T-helper 2 cell (primary cell): ENCODE measurements at places on chromosomes 7 and 10.

GRCh38 chr10:78460204-78460603 is 426.5 kb downstream of the RPS24 start:
- DNase-seq = no peak

- DNase-seq = no peak
Observed at GRCh38 chr7:106371629-106372028, 86.8 kb upstream of the NAMPT start.

DNA sequence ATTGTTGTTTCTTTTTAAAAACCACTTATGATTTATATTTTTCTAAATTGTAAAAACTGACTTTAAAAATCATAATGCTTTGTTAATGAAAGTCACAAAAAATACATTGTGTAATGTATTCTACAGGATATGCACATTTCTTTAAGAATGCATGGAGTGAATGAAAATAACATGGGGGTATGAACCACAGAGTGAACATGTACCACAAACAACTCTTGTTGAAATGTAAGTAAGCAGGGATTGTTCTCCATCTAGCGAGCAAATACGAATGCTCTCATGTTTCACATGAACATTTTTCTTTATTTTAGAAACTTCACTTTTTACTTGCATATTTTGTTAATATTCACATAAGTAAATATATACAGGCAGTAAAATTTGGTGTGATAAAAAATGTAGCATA is 35.6 kb upstream of the LAMB4 start:
- DNase-seq = no peak

- no peak for DNase-seq
Observed at GRCh38 chr7:149109969-149110368, 16.2 kb downstream of the ZNF425 start.

- DNase-seq = no peak
Observed at GRCh38 chr7:74396993-74397392, 56.7 kb upstream of the GTF2IRD1 start.

DNA sequence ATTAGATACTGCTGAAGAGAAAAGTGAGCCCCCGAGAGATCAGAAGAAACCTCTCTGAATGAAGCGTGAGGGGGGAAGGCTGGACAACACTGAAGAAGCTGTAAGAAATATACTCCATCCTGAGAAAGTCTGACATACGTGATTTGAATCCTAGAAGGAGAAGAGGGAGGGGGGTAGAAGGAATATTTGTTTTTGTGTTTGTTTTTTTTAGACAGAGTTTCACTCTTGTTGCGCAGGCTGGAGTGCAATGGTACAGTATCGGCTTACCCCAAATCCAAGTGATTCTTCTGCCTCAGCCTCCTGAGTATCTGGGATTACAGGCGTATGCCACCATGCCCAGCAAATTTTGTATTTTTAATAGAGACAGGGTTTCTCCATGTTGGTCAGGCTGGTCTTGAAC is 52.6 kb downstream of the GALNT11 start:
- no peak for DNase-seq

GRCh38 chr7:12719981-12720865 is 32.8 kb downstream of the ARL4A start:
- DNase-seq = no peak
